ENCODE measurements at places on chromosomes 12 and 14.

DNA sequence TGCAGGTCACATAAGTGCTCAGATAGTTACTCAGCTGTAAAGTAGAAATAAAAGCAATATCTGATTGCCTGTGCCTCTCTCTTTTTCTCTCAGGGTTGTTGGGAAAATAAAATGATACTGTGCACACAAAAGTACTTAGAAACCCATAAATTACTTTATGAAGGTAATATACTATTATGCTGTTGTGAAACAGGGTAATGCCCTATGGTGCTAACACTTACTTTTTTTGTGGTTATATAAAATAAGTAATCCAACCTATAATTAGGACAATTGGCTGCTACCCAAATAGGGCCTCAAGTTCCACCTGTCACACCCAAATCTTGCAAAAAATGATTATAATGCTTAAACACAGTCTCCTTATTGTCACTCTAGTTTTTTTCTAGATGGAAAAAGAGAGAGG lies 50.6 kb downstream of the DAAM1 start:
- DNase-seq, result no peak

GRCh38 chr12:48280572-48280971 lies 70.1 kb downstream of the ZNF641 start:
- no peak for DNase-seq

DNA sequence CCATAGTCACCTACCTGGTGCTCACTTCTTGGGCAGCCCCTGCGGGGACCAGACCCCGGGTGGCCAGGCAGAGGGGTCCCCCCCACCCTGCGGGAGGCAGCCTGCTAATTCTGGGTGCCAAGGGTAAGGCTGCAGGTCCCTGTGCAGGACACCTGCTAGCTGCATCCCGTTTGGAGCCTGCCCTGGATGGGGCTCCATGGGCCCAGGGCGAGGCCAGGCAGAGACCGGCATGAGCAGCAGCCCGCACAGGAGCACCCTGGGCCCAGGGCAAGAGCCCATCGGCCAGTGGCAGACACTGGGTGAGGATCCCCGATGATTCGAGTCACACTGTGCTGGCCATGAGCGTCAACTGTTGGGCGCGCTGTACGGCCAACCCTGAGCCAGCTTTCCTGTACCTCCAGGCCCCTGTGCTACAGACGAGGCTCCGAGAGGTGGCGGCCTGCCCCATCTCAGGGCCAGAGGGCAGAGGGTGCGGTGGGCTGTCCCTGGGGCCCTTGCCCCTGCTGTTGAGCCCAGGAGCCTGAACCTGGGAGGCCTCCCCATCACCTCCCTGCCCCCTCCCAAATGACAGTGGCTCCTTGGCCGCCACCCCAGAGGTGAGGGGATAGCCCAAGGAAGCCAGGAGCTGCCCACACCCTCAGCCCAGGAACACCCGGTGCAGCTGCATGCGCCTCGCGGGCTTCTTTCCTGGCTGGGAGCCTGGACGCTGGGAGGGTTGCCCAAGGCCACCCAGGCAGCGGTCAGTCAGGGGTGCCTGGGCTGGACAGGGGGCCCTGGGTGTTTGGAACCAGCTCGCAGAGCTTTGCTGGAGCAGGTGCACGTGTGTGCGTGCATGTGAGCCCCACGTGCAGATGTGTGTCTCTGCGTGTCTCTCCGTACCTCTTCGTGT lies 47.7 kb downstream of the CYP46A1 start:
- DNase-seq, result no peak

DNA sequence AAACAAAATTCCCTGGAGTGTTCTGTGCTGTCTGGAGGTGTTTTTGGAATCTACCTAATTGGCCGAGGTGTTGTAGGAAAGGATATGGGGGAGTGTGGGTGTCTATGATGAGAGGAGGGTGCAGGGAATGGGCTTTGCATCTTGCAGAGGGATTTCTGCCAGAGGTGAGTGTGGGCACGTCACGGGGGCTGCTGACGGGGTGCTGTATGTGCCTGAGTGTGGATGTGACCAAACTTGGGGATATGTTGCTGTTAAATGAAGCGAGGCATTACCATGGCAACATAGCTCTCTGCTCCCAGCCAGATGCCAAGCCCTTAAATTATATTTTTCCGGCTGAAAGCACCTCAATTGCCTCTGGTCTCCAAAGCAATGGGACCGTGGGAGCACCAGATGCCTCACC lies 44.3 kb upstream of the SPTLC2 start:
- DNase-seq, result no peak

DNA sequence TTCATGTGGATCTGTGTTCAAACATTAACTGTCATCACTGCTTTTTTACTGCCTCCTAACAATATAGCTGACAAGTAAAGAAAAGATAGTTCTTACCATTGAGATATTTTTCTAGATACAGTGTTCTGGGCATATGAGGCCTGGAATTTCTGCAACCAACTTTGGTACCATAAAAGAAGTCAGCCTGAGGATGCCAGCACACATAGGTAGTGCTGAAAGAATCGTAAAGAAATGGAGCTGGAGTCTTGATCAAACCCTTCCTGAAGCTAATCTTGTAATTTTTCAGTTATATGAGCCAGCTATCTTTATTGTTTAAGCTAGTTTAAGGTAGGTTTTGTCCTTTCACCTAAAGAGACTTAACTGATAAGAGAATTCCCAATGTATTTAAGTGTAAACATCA lies 11.3 kb downstream of the ERG28 start:
- no peak for DNase-seq

- no peak for DNase-seq
Measured at GRCh38 chr12:6426882-6427671, 17.7 kb upstream of the CD27 start.

DNA sequence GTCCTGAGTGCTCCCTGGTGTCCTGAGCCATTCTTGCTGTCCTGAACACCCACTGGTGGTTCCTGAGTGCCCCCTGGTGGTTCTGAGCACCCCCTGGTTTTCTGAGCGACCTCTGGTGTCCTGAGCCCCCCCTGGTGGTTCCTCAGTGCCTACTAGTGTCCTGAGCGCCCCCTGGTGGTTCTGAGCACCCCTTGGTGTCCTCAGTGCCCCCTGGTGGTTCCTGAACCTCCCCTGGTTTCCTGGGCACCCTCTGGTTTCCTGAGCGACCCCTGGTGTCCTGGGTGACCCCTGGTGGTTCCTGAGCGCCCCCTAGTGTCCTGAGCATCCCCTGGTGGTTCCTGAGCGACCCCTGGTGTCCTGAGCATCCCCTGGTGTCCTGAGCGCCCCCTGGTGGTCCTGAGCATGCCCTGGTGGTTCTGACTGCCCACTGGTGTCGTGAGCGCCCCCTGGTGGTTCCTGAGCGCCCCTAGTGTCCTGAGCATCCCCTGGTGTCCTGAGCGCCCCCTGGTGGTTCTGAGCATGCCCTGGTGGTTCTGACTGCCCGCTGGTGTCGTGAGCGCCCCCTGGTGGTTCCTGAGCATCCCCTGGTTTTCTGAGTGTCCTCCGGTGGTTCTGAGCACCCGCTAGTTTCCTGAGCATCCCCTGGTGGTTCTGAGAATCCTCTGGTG lies 473.1 kb downstream of the TMEM121 start:
- no peak for DNase-seq

DNA sequence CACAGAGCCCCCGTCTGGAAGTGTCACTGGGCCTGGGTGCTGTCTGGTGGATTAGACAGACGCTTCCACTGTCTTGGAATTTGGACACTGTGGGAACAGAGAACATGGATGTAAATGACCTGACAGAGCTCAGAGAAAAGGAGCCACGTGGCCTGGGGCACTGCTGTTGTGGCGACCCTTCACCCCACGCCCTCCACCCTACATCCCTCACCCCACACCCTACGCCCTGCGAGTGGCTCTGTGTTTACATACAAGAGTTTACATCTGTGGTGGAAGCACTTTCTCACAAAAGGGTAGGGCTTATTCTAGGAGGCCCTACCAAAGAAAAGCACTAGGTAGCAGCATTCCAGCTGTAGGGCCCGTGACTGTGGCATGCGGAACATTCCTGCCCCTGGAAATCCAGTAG lies 47.7 kb downstream of the B4GALNT3 start:
- no peak for DNase-seq

DNA sequence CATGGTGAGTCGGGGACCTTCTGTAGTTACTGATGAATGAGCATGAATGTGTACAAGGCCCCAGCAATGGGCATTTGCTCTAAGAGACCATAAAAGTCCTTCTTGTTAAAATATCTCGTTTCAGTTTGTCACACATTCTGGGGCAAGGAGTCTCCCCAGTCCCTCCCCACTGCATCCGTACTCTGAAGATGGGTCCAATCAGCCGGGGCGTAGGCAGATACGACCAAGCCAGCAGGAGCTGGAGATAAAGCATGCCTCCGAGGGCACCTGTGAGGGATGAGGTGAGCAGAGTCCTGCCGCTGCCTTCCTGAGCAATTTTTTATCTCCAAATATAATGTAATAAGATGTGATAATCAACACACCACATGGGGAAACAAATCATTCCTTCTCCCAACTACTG lies 528.5 kb downstream of the BCL11B start:
- DNase-seq, result no peak

DNA sequence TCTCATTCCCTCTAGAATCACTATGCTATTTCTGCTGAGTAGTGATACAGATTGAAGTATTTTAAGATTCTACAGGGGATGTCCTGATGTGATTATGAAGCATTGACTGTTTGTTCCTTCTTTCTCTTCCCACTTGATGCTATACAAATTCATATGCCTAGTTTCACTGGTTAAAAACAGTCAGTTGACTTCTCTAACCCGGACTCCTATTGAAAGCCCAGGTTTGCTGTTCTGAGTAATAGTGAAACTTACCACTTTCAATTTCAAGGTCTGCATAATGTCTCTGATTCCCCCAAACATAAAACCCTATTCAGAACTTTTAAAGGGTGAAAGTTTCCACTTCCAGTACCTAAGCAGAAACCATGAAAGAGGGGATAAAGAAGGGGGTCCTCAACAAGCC lies 117.7 kb upstream of the RPL10L start:
- no peak for DNase-seq

- DNase-seq, result peak; percentile 48
Measured at GRCh38 chr12:15276088-15276698, 46.1 kb upstream of the PTPRO start.

DNA sequence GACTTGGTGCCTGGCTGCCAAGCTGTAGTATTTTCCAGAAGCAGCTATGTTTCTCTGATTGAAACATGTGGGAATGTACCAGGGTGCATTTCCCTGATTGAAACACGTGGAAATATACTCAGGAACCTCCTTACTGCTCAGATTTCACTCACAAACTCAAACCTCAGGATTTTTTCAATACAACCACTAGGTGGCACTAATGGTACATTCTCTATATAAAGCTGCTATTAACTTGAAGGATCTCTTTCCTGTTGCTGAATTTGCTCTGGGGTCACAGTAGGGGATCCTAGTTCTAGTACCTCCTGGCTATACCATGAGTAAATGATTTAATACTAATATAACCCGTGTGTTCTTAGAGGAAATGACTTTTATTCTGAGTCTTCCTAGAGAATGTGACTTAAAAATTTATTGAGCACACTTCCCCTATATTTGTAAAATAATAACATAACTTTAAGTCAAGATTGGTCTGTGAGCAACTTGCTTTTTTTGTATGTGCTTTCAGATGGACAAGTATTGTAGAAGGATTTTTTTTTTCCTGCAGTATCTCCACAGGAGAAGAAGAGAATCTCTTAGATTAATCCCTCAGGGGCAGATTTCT lies 173.8 kb upstream of the MIS18BP1 start:
- DNase-seq, result peak; percentile 37

DNA sequence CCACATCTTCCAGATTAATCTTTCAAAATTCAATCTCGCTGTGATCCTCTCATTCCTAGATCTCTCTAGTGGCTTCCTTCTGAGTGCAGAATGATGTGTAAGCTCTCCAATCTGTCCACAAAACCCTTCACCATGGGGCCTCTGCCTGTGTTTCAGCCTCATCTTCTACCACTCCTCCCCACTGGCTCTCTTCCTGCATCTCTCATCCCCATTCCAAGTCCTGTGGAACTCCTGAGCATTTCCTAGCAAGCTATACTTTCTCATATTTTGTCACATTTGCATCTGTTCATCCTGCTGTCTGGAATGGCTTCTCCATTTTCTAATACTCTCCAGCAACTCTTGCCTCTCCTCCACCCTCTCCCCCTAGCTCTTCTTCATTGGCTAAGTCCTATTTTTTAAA lies 242.0 kb upstream of the DAAM1 start:
- no peak for DNase-seq

GRCh38 chr12:128009108-128009507 lies 257.9 kb upstream of the TMEM132C start:
- DNase-seq, result no peak

DNA sequence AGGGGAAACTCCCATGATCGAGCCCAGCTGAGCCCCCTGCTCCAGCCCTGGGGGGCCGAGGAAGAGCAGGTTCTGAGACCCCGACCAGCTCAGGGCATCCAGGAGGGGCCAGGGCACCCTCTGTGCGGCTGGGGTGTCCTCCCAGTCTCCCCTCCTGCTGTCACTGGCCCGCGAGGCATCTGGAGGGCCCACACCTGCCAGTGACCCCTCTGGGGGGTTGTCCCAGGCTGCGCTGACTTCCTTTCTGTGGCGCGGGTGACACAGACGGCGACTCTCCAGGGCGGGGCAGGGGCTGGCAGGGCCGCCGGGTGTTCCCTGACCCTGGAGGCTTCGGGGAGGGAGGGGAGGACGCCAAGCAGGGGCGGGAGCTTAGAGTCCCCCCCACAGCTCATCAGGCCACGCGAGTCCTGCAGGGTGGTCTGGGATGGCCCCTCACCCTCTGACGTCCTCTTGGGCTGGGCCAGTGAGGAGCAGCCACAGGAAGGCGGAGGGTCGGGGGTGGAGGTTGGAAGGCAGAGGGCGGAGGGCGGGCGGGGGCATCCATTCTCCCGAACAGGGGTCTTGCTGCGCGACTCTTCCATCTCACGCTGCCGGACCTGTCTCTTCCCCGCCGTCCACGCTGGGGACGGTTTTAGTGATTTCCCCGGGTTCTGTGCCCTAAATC lies 38.6 kb upstream of the FBRSL1 start:
- no peak for DNase-seq

GRCh38 chr14:93042968-93043940 lies 72.5 kb downstream of the ITPK1 start:
- DNase-seq, result peak; percentile 90

GRCh38 chr14:72443991-72444441 lies 449.9 kb downstream of the DPF3 start:
- DNase-seq, result no peak

GRCh38 chr12:65951697-65952096 lies 127.4 kb downstream of the HMGA2 start:
- no peak for DNase-seq

- DNase-seq, result peak; percentile 12
Measured at GRCh38 chr12:28129031-28129430, 61.2 kb upstream of the CCDC91 start.

DNA sequence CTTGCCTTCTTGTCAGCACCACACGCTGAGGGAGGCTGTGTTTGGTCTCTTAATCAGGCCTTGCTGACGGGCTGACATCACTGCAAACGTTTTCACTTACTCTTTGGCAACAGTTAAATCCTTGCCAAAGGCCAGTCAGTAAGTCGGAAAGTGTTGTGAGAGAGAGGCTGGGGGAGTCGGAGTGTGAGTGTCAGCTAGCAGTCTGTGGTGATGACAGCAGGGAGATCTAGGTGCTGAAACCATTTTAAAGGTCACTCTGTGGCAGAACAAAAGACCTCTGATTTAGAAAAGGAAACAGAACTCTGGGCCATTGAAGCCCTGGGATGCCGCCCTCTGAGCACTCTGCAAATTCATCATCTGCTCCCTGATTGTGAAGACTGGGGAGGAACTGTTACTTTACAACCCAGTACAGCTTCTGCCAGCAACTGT lies 143.5 kb downstream of the PAX9 start:
- no peak for DNase-seq

Measured in HFFc6 (cell line).